ENCODE measurements at places on chromosomes 11 and 22. TPM values are rescaled to one million over a fixed set of nuclear protein-coding genes. Genes with fewer than 3 reads are reported as not detected.

The ACRV1 gene
- total RNA-seq, result not detected

The CCDC87 gene
- 0.21 TPM for total RNA-seq

The VEGFB gene
- total RNA-seq, result 18.7 TPM

The FAM180B gene
- total RNA-seq, result not detected

The PICK1 gene
- total RNA-seq, result 12.9 TPM

The CRYBA4 gene
- total RNA-seq, result not detected

The THAP12 gene
- total RNA-seq, result 45.2 TPM

GRCh38 chr22:43449205-43449830 is 37.5 kb downstream of the MPPED1 start:
- no peak for DNase-seq

- no peak for DNase-seq
Observed at GRCh38 chr11:123536690-123537437, 106.8 kb downstream of the GRAMD1B start.

DNA sequence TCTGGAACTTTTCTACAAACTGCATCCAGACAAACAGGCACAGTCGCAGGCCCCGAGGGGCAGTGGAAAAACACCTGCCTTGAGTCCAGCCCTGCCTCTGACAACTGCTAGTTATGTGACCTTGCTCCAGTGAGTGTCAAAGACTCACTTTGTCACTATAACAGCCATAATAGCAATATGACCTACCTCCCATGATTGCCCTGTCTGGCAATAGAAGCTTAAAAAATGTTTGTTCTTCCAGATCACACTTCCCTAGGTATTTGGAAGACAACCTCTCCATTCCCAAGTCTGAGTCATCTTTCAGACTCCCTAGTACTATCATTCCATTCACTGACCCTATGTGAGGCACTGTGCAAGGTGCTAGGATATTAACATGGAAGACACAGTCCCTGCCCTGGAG is 74.5 kb downstream of the RPL27A start:
- no peak for DNase-seq

GRCh38 chr22:44256556-44257485 is 55.9 kb downstream of the SHISAL1 start:
- no peak for DNase-seq

GRCh38 chr11:130796828-130797227 is 119.5 kb downstream of the SNX19 start:
- no peak for DNase-seq

- DNase-seq, result no peak
Observed at GRCh38 chr11:74695705-74696280, 35.4 kb downstream of the CHRDL2 start.

DNA sequence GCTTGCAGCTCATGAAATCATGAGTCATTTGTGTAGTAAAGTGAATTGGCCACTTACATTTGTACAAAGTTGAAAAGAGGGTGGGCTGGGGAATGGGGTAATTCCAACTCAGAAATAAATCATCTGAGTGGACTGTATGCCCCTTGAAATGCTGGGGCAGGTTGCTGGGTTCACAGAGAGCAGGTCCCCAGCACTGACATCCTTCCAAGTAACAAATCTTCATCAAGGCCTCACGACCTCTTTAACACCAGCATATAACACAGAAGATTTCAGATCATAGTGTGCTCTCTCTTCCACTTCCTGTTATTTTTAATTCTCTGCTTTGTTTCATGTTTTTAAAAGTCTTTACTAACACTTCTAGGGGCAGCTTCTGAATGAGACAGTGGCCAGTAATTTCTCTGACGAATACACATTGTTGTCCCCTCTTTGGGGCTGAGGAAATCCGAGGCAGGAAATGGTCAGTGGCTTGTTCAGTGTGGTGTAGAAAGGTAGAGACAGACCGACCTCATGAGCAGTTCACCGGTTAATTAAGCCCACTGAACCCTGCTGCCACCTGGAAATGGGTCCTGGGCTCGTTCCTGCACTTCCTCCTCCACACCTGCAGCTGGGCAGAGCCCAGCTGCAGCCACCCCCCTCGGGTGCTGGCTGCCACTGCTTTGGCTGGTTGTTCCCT is 127.7 kb downstream of the MAML2 start:
- DNase-seq, result no peak
